Fibroblast of skin of right quadriceps (primary cell): ENCODE measurements at places on chromosomes 2 and 18.
A peak's percentile ranks its signal among the peaks of the same experiment; 100 is the strongest.

DNA sequence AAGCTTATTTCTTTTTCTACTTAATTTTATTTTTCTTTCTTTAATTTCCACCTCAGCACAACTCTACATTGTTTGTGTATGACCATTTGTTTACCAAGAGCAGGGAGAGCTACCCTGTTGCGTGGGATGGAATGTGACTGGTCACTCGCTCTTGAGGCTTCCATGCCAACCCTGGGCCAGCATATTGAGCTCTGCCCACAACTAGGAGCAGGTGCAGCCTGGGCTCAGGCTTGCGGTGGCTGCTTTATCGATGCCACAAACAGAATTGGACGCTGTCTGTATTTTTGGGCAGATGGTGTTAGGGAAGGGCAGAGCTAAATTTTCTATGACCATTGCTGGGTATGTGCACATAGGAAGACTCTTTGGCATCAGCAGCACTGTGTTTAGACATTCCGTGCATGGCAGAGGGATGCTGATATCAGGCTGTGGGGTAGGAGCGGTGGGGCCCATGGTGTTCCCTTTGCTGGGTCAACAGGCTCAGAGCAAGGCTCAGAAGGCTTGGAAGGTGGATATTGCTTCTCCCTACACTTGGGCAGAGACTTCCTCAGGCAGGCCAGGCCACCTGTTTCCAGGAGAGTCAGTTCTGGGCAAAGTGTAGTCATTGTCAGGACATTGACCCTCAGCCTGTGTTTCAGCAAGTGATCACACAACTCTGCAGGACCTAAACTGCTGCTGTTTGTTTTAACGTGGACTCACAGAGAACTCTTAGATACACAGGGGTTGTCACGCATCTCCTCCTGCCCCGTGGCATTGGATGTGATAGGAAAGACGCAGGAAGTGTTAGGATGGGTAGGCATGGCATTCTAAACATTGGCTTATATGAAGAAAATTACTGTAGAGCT, 40.2 kb downstream of the TMEM182 start:
- DNase-seq = no peak

DNA sequence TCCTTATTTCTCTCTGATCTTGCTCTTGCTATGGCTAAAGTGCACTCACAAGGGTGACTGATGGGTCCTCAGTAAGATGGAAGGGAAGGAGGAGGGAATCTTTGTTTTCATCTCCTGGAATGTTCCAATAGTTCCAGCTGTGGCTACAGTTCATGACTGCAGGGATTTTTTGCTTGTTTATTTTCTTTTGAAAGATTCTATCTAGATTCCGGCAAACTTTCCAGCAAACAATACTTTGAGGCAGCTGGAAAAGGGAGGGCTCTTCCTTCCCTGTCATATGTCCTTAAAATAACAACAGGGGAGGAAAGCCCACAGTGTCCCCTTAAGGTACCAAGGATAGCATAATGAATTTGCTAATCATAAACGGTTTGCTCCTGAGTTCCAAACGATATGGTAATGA, 111.3 kb upstream of the SLC14A2 start:
- no peak for DNase-seq

- no peak for DNase-seq
Measured at GRCh38 chr2:9473985-9474360, 378 bp upstream of the IAH1 start.

DNA sequence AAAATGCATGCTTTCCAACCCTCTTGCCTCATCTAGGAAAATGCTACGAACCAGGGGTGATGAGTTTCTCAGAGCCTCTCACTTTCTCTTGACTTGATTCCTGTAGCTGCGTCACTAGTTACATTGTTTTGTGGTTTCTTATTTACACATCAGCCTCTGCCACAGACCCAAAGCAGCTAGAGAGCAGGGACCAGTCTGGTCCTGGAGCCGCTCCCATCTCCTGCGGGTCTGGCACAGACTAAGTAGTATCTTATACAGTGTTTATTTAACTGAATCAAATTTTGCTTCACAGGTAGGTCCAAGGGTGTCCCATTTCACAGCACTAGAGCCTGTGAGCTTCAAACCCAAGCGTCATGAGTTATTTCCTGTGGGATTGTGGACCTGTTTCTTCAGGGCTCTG, 310.5 kb downstream of the MYCN start:
- no peak for DNase-seq

- no peak for DNase-seq
Measured at GRCh38 chr2:174080672-174081121, 115.5 kb upstream of the SP3 start.

- no peak for DNase-seq
Measured at GRCh38 chr2:204948822-204949221, 403.5 kb downstream of the PARD3B start.

- no peak for DNase-seq
Measured at GRCh38 chr2:99035920-99036319, 99.9 kb upstream of the CRACDL start.

DNA sequence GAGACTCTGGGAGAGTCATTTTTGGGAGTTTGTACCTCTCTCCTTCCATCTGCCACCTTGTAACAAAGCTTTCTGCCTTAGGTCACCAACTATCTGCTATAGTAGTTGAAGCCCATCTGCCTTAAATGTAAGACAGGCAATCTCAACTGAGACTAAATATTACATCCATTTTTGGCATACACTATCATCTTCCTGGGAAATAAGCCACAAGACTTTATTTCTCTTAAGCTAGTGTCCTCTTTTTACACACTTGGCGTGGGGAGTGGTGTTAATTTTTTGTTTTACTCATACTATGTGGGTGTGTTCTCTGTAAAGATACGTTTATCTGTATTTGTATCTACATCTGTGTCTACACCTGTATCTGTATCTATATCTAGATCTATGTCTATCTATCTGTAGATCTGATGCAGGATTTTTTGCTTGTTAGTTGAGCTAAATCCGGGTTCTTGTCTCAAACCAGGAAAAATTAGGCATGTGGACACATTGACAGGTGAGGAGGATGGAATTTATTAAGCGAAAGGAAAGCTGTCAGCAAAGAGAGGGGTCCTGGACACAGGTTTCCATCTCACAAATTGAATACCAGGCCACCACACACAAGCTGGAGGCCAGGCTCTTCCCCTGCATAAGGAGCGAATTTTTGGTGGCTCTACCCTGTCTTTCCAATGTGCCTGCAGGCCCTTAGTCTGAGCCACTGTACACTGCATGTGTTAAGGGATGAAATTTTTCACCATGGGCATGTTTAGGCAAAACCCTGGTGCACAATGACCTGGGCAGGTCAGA, 64.8 kb upstream of the RND3 start:
- DNase-seq = no peak

DNA sequence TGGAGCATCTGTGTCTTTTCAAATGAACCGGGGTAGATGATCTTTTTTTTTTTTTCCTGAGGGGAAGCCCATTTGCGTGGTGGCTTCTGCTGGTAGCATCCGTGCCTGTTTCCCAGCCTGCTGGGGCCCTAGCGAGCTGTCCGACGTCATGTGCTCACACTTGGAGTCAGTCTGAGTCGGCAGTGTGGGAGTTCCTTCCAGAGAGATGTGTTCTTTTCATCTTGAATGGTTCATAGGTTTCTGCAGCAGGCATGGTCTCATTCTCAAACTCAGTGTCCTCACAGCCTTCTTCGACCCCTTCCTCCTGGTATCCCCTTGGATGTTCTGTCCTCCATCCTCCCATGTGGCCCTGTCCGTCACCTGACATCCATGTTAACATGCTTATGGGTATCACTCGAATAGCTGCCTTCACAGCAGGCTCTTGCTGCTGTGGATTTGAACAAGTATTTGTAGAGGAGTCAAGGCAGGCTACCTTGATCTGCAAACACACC, 51.0 kb downstream of the LDLRAD4 start:
- no peak for DNase-seq

GRCh38 chr2:230840301-230840700, 24.4 kb upstream of the ITM2C start:
- no peak for DNase-seq

- no peak for DNase-seq
Measured at GRCh38 chr18:55106466-55106865, 147.2 kb upstream of the CCDC68 start.

- DNase-seq = no peak
Measured at GRCh38 chr2:233061591-233062450, 1.7 kb downstream of the INPP5D start.

GRCh38 chr2:200845194-200845593, 19.3 kb downstream of the CLK1 start:
- no peak for DNase-seq

- DNase-seq = no peak
Measured at GRCh38 chr2:241976296-241976695, 106.8 kb downstream of the RTP5 start.

DNA sequence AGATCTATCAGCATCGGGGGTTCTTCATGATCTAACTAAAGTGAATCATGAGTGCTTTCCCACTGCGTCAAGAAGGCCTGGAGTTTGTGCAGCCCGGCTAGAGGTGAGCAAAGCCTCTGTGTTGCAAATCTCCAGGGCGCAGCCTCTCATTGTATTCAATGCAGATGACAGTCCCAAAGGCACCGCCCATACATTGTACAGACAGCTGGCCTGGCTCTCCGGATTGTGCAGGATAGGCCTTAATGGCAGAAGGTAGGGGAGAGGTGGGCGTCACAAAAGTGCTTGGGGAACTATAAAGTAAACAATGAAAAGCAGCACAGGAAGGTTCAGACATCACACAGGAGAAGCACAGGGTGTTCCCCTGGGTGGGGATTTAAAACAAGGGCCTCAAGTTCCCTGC, 907 bp upstream of the GYPC start:
- DNase-seq = no peak

DNA sequence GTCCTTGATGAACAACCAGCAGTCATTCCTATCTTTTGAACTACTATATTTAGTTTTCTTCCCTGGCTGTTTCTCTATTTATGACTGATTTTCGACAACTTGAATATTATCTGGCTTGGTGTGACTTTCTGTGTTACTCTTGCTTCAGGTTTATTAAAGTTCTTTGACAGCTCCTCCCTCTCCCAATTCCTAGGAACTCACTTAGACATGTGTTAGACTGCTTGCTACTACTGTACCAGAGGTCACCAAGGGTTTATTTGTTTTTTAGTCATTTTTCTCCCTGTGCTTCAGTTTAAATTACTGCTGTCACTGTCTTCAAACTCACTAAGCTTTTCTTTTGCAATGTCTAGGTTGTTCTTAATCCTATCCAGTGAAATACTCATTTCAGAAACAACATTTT, 90.5 kb downstream of the TMEM131 start:
- DNase-seq = no peak

- no peak for DNase-seq
Measured at GRCh38 chr2:189012351-189012750, 38.2 kb downstream of the COL3A1 start.

DNA sequence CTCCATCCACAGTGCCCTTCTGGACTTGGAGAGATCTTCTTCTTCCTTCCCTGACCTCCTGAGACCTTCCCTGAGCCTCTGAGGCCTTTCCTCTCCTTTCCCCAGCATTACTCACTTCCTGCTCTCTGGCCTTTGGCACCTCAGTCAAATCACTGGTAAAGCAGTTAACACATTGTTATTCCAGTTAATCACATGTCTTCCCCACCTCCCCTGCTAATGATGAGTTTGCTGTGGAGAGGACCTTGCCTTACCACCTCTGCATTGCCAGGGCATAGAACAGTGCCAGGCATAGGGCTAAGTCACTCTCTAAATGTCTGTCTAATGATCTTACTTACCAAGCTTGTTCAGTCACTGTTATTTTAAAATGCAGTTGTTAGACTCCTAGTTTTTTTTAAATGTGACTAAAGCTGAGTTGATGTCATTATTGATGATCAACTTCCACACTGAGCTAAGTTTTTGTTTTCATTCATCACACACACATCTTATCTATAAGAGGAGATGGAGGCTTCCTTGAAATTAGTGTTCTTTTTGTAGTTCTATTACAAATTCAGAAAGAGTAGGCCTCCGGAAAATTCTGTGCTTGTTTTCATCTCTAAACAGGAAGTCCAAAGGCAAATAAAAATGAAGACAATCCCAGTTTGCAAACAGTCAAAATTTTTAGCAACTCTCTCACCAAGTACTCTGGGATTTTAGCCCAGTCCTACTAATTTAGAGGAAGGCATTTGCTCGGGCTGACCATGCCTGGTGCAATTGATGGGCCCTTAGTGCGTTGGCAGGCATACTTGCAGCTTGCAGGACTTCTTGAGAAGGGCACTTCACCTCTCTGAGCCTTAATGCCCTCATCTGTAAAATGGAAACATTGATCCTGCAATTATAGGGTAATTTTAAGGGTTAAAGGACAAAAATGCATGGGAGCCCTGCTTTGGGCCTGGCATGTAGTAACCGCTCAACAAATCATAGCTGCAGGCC, 113.7 kb upstream of the SPRED2 start:
- peak; percentile 22 for DNase-seq

DNA sequence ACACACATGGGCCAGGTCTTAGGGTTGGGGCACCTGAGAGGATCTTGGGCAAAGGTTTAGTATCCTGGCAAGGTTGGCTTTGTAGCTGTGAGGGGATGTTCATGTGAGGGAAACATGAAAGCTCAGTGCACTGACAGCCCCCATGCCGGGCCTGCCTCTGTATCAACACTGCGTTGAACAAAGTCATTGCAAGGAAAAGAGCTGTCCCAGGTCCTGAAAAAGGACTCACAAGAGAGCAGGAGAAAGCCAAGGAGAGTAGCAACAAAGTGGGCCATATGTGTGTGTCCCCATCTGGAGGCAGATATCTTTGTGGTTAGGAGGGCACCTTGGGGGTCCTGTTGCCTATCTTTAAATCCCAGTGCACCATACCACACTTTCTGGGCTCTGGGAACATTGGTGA, 237.8 kb upstream of the THSD7B start:
- no peak for DNase-seq

GRCh38 chr2:182018218-182018617, 32.6 kb downstream of the PPP1R1C start:
- DNase-seq = peak; percentile 67

DNA sequence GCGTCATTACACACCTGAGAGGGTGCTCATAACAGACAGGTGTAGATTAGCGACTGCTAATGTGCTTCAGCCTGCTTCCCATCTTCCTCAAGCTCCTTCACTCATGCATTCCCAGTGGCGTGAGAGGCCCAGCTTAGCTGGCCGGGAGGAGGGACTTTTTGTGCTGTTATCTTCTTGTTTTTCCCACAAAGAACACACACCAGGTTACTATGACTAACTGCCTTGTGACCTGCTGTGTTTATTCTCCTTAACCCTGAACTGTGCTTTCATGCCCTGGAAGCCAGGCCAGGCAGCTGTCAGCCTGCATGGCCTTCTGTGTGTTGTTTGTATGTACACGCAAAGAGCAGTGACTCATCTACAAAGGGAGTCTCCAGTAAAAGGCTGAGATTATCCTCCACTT, 143.8 kb downstream of the PIEZO2 start:
- DNase-seq = peak; percentile 4
